NCI-H2081 (cell line): ENCODE measurements at places on chromosomes 12 and 14.

- DNase-seq: no peak
Observed at GRCh38 chr14:61562321-61563161, 132.8 kb upstream of the HIF1A start.

- DNase-seq: peak; percentile 6
Observed at GRCh38 chr12:26831951-26832821, 808 bp downstream of the ITPR2 start.

DNA sequence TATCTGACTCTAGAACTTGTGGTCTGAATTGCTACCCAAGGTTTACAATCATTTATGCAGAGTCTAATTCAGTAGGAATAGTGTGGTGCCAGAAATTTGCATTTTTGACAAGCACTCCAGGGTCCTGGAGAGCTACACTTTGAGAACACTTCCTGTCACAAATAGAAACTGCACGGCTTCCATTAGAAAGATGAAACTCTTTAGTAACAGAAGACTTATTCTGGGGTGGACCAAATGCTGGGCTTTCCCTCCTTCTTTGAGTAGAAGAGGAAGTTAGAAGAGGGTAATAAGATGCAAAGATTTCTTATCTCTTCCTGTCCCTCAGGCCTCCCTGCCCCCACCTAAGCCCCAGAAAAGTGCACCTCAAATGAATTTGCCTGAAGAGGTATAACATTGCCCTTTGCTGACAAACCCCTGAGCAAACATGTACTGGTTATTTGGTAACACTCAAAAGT lies 28.4 kb downstream of the DGLUCY start:
- no peak for DNase-seq

GRCh38 chr12:30700216-30700900 lies 4.7 kb upstream of the IPO8 start:
- no peak for DNase-seq

- no peak for DNase-seq
Observed at GRCh38 chr14:88960496-88960895, 136.0 kb downstream of the TTC8 start.

GRCh38 chr12:52285851-52286530 lies 5.3 kb downstream of the KRT81 start:
- DNase-seq: no peak

GRCh38 chr14:92507174-92507768 lies 6.3 kb upstream of the RIN3 start:
- DNase-seq: peak; percentile 81

GRCh38 chr12:13075118-13075480 lies 28.4 kb downstream of the GSG1 start:
- DNase-seq: no peak

GRCh38 chr12:118655588-118655987 lies 279.2 kb downstream of the SUDS3 start:
- no peak for DNase-seq

DNA sequence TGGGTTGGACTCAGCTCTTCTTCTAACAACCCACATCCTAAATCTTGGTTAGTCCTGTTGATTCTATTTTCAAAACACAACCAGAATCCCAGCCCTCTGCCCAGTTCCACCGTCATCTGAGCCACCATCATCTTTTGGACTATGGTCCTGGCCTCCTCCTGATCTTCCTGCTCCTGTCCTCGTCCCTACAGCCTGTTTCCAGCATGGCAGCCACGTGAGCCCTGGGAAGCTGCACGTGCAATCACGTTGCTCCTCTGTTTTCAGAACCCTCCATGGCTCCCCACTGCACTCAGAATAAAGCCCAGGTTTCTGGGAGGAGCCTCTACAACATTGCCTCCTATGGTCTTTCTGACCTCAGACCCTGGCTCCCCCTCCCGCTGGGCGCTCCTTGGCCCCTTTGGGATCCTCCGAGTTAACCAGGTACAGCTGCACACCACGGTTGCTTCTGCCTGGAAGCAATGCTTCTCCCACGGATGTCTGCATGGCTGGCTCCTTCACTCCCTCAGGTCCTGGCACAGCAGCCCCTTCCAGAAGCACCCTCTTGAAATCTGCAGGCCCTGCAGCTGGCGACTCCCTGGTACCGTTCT lies 44.5 kb downstream of the BEGAIN start:
- DNase-seq: no peak

DNA sequence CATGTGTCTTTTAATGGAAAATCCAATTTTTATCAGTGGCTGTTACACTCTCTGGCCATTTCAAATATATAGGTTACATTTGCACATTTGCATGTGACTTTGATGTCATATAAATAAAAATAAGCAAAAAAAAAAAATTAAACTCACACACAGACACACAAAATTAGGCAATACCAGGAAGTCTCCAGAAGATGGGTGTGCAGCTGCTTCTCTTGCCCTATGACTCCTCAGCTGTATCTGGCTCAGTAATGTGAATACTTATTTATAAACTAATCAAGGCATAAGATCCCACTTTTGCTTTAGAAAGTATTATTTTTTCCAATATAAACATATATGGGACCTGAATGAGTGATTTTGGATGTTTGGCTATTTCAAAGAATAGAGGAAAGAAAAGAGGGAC lies 461.1 kb downstream of the LRIG3 start:
- no peak for DNase-seq
